Ecto neural progenitor cell (in vitro differentiated cells): ENCODE measurements at places on chromosomes 3 and 15.
A peak's percentile ranks its signal among the peaks of the same experiment; 100 is the strongest.

DNA sequence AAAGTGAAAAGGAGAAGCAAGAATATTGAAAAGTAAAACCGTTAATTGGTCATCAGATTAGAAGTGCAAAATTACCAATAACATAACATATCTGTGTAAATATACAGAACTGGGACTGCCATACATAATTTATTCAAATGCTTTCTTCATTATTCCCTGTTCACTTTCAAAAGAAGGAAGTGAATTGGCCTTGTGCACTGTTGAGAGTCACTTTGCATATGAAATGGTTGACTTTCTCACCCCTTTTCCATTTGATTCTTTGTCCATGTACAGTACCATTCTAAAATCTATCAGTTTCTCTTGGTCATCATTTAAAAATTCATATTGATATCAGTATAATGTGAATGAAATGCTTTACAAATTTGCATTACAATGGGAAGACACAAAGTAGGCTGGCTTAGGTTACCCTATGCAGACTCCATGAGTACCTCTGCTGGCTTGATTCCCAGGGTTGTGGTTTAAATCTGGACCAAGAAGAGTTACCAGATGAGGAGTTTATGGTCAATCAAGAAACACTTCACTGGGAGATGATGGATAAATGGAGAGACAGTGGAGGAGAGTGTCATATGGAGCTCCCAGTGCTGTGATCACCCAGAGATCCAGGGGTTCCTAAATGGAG is 210.9 kb upstream of the TOPAZ1 start:
- DNase-seq, result no peak

DNA sequence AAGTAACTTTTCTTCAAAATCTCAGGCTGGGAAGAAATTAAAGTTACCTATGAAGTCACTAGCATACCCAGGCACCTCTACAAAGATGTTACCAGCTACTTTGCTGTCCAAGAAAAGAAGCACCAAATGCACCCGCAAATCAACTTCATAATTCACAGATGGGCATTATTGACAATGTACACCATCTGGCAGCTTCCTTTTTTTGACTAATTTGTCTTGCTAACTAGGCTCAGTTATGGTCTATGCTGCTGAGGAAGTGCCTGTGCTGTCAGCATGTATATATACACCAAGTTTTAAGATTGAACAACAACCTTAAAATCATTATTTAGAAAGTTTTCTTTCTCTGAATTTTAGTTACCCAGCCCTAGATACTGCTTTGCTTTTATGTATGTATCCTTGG is 93.8 kb downstream of the NSUN3 start:
- no peak for DNase-seq

DNA sequence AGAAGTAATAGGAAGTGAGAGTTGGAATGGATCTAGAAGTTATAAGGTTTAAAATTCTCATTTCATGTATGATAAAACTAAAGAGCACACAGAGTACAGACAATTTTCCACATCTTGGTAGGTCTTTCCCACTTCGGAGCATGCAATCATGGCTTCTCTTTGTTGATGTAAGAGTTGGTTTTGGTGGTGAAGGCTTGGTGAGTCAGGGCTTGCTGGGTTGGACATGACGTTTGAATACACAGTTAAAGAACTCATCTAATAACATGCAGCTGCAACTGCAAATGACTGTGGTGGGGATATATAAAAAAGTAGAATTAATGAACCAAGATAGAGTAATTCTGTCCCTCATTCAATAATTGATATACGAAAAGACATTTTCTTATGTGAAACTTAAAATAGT is 39.5 kb upstream of the GRM7 start:
- no peak for DNase-seq

DNA sequence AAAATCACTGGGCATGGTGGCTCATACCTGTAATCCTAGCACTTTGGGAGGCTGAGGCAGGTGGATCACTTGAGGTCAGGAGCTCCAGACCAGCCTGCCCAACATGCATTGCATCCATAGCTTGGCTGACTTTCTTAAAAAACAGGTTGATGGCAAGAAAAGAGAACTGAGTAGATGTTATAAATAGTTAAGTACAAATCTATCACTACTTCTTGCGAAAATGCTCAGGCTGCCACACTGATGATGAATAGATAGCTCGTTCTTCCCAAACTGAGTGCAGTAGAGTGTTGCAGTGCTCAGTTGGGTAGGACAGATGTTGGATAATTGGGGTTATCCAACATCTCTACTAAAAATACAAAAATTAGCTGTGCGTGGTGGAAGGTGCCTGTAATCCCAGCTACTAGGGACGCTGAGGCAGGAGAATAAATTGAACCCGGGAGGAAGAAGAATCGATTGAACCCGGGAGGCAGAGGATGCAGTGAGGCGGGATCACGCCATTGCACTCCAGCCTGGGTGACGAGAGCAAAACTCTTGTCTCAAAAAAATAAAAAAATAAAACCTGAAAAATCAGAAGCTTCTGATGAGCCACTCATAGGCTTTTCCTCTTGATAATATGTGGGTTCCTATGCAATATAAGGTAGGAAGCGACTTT is 1.2 kb downstream of the BTLA start:
- no peak for DNase-seq

- DNase-seq, result no peak
Measured at GRCh38 chr3:11140713-11141104, 13.6 kb upstream of the HRH1 start.

- peak; percentile 28 for DNase-seq
Measured at GRCh38 chr15:99009741-99010330, 2.2 kb upstream of the PGPEP1L start.

GRCh38 chr15:41513506-41514227 is at the start of gene LTK:
LTK (minus strand) TSS chr15:41513827; CDS start chr15:41513709, 118 bp downstream.
- DNase-seq, result peak; percentile 68

GRCh38 chr3:15476378-15476777 is 45.1 kb downstream of the COLQ start:
- no peak for DNase-seq

DNA sequence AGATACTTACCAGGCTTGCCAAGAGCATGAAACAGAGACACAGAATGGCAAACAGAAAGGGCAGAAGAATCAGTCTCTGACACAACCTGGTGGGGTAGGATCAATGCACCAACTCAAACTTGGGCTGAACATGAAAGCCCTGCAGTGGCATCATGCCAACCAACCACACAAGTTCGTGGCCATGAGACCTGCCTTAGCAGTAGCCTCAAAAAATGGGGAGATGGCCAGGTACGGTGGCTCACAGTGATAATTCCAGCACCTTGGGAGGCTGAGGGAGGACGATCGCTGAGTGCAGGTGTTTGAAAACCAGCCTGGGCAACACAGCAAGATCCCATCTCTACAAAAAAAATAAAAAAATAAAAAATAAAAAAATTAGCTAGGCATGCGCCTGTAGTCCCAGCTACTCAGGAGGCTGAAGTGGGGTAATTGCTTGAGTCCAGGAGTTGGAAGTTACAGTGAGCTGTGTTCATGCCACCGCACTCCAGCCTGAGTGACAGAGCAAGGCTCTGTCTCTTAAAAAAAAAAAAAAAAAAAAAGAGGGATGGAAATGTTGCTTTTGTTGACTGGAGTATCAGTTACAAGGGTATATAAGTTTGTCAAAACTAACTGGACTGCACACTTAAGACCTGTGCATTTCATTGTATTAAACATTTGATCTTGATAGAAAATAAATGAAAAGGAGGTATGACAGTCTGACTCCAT is 93.4 kb downstream of the XXYLT1 start:
- DNase-seq, result no peak

DNA sequence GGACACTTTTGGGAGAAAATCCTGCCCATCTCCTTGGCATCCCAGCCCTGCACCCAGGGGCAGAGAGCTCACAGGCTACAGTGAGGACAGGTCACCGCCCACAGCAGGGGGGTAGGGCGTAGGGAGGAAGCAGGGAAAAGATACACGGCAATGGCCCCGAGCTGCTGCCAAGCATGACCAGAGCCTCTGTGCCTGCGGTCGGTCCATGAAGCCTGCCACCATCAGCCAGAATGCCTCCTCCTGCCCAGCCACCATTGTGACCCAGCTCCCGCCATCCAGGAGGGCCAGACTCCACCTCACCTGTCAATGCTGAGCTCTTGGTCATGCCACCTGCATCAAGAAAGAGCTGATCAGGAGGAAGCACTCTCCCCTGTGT is 230.7 kb downstream of the VPS13C start:
- no peak for DNase-seq

DNA sequence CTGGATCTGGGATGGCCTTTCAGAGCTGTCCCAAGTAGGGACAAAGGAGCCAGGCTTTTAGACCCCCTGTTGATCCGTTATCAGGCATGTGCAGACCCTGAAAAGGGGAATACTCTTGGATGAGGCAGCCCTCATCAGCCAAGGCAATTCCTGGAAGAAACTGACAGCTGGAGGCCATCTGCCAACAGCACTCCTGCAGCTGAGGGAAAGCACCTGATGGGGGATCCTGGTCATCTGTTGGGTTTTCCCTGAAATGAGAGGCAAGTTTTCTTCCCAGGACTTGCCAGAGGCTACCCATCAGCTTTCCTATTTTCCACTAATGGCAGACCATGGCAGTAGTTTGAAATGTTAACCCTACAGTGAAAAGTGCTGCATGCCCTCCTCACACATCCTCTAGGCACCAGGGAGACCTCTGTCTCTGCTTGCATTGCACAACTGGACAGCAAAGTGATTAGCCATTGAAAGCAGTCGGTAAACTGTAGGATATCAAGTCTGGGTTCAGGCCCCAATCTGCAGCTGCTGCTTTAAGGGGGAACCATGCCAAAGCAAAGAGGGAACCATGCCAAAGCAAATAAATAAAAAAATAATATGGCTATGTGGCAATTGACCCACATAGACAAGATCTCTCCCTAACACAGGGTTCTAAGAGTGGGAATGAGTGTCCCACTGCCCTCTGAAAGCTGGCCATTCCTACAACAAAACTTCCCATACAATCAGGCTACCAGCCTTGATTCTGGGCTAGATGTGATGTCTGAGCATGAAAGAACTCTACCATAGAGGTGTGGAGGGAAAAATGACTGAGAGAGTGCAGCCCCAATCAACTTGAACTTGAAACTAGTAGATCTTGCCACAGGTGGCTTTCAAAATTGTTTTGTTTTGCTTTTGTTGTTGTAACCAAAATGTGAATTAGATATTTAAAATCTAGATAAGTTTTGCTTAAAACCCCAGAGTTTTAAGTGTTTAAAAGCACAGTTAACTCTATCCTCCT is 232.0 kb upstream of the STT3B start:
- no peak for DNase-seq

DNA sequence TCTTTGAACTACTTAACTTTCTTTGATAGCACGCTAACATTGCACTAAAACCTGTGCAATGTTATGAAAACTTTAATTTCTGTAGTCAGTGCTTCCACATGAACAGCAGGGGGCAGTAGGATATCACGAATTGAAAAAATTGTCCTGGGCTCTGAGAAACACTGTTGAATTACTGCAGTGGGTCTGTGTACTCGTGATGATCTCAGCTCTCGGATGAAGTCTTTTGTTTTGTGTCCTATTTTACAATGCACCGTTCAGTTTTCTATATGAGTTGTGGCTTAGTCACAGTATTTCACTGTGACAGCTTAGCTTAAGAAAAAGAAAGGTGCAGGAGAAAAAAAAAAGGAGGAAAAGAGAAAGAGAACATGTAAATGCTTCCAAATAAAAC is 141.3 kb upstream of the CCDC54 start:
- DNase-seq, result peak; percentile 53

GRCh38 chr3:67602816-67603215 is 51.6 kb downstream of the SUCLG2 start:
- no peak for DNase-seq

DNA sequence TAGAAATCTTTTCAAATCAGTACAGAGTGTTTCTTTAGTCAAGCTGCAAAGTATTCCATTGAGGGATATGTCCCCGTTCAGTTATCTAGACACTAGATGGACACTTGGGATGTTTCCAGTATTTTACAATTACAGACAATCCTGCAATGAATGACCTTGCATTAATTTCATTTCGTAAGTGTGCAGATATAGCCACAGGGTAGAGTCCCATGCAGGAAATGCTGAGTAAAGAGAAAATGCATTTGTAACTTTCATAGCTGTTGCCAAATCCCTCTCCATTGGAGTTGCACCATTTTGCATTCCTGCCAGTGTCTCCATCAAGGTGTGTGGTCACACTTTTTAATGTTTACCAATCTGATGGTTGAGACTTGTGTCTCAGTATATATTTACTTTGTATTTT is 92.5 kb downstream of the LIPC start:
- no peak for DNase-seq

DNA sequence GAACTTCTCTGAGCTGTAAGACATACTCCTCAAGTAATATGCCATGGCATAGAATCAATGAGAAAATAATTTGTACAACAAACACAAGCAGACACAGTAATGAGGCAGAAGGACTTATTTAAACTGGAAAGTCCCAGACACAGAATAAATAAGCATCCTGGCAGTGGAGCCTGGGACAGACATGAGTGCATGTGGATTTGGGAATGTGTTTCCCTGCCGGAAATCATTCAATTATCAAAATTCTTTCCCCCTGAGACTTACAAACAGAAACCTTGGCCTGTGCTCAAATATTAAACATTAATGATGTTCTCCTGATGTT is 520.1 kb downstream of the ROBO1 start:
- no peak for DNase-seq
